ENCODE measurements at places on chromosomes 13 and 19. TPM values are rescaled to one million over a fixed set of nuclear protein-coding genes. Genes with fewer than 3 reads are reported as not detected.

HOOK2 gene
- 268 TPM for polyA plus RNA-seq

SLC25A15 gene
- polyA plus RNA-seq = 4.4 TPM

OVOL3 gene
- not detected for polyA plus RNA-seq

NXNL1 gene
- polyA plus RNA-seq = 0.19 TPM

GNG7 gene
- 5.6 TPM for polyA plus RNA-seq

SPTBN4 gene
- 9.4 TPM for polyA plus RNA-seq

ADGRL1 gene
- polyA plus RNA-seq = 16.8 TPM

NOTCH3 gene
- polyA plus RNA-seq = 8.0 TPM

DNA sequence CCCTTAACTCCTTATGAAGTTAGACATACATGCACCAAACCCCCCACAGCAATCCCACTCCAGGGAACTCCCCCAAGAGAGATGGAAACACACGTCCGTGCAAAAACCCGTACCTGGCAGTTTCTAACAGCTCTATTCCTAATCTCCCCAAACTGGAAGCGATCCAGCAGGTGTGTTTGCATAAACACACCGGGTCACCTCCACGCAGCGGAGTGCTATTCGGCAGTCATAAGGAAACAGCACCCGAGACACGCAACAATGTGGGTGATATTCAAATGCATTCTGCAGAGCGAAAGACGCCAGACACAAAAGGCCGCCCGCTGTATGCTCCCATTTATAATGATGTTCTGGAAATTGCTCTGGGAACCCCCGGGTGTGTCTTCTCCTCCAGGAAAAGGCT is 6.8 kb upstream of the ZNRF4 start:
- no peak overlapping the region for H3K27ac ChIP-seq
- no peaks in the 10 kb centered on the region for H3K27me3 ChIP-seq
- H3K36me3 ChIP-seq = no peaks in the 10 kb centered on the region
- H3K4me3 ChIP-seq = no peak overlapping the region
- no peaks in the 10 kb centered on the region for H3K4me1 ChIP-seq

DNA sequence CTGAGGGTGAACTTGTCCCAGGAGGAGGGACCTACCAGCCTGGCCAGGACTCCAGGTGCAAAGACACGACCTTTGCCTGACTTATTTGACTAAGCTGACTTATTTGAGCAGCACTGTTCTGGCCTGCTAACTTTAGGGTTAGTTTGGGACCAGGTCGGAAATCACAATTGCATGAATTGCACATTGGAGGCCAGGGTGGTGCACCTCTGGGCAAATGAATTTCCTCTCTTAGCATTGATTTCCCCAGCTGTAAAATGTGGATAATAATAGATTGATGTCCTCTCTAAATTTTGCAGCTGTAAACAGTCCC is 1.4 kb upstream of the BST2 start:
- H3K4me1 ChIP-seq = no peaks in the 10 kb centered on the region
- H3K27me3 ChIP-seq = no peaks in the 10 kb centered on the region
- no peaks in the 10 kb centered on the region for H3K36me3 ChIP-seq
- no peak for DNase-seq
- H3K4me3 ChIP-seq = no peak overlapping the region
- peak overlapping the region; percentile 66 for H3K27ac ChIP-seq

DNA sequence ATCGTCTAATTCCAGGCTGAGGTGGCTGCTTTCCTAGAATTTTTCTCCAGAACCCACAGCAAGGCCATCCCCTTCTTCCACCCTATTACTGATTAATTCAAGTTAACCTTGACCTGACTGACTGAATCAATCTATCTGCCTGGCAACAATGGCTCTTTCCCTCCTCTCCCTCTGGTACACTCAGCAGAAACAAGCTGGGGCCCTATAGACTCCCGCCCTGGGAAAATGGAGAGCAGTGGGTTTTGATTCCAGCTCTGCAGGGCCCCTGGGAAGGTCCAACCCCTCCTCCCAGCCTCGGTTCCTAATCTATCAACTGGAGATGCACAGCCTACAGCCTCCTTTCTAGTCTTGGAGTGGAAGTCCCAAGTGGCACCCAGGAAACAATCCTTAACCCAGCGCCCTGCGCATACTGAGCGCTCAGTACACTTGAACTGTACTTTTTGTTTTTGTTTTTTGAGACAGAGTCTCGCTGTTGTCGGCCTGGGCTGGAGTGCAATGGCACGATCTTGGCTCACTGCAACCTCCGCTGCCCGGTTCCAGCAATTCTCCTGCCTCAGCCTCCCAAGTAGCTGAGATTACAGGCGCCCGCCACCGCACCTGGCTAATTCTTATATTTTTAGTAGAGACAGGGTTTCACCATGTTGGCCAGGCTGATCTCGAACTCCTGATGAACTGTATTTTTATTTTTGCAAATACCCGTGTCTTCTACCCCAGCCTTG is 5.2 kb upstream of the C3 start:
- H3K27me3 ChIP-seq = no peaks in the 10 kb centered on the region
- peak overlapping the region; percentile 64 for H3K27ac ChIP-seq
- no peak overlapping the region for H3K4me3 ChIP-seq
- DNase-seq = no peak
- no peaks in the 10 kb centered on the region for H3K36me3 ChIP-seq

- H3K27me3 ChIP-seq = no peaks in the 10 kb centered on the region
- no peak overlapping the region for H3K27ac ChIP-seq
- H3K36me3 ChIP-seq = peaks cover 8% of the 10 kb centered on the region
- no peak overlapping the region for H3K4me3 ChIP-seq
- no peaks in the 10 kb centered on the region for H3K4me1 ChIP-seq
- no peak for DNase-seq
Measured at GRCh38 chr13:110661256-110661655, 44.7 kb downstream of the CARS2 start.

DNA sequence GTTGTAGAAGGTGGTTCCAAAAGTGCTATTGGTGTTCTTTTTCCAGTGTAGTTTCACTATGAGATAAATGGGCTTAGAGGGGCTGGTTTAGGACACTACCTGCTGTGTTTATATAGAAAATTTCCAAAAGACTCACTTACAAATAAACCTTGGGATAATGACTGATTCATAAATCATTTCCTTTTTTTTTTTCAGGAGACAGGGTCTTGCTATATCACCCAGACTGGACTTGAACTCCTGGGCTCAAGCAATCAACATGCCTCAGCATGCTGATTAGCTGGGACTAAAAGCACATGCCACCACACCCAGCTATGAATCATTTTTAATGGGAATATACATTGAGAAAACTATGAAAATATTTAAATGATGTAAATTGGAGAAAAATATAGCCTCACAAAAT is 376.6 kb downstream of the PCDH9 start:
- no peak overlapping the region for H3K4me3 ChIP-seq
- no peaks in the 10 kb centered on the region for H3K36me3 ChIP-seq
- H3K27me3 ChIP-seq = no peaks in the 10 kb centered on the region
- H3K4me1 ChIP-seq = no peaks in the 10 kb centered on the region
- H3K27ac ChIP-seq = no peak overlapping the region
- DNase-seq = no peak

GRCh38 chr13:44465318-44465717 is 91.7 kb downstream of the SERP2 start:
- no peak for DNase-seq
- no peaks in the 10 kb centered on the region for H3K4me1 ChIP-seq
- H3K36me3 ChIP-seq = no peaks in the 10 kb centered on the region
- H3K27ac ChIP-seq = no peak overlapping the region
- no peaks in the 10 kb centered on the region for H3K27me3 ChIP-seq
- H3K4me3 ChIP-seq = no peak overlapping the region

- no peak overlapping the region for H3K27ac ChIP-seq
- no peak for DNase-seq
- no peaks in the 10 kb centered on the region for H3K36me3 ChIP-seq
- no peaks in the 10 kb centered on the region for H3K4me1 ChIP-seq
- H3K4me3 ChIP-seq = no peak overlapping the region
Measured at GRCh38 chr13:62123409-62123808, 707.8 kb upstream of the PCDH20 start.

DNA sequence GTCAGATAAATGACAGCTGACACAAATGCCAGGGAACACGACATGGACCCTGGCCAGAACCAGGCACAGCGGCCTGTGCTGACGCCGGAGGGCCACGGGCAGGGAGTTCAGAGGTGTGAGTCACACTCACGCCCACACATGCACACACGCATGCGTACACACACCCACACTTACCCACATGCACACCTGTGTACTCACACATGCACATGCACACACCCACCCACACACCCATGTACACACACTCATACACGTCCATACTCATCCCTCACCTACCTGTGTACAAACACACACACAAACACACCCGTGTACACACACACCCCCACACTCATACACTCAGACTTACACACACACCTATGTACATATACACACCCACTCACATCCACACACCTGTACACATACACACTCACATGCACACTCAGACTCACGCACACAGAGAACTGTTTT is 40.4 kb downstream of the MLLT1 start:
- H3K27ac ChIP-seq = no peak overlapping the region
- DNase-seq = peak; percentile 70
- no peaks in the 10 kb centered on the region for H3K27me3 ChIP-seq

- H3K27ac ChIP-seq = no peak overlapping the region
- H3K4me3 ChIP-seq = no peak overlapping the region
- H3K4me1 ChIP-seq = no peaks in the 10 kb centered on the region
- H3K27me3 ChIP-seq = no peaks in the 10 kb centered on the region
Measured at GRCh38 chr13:113232208-113233003, 23.0 kb downstream of the CUL4A start.

DNA sequence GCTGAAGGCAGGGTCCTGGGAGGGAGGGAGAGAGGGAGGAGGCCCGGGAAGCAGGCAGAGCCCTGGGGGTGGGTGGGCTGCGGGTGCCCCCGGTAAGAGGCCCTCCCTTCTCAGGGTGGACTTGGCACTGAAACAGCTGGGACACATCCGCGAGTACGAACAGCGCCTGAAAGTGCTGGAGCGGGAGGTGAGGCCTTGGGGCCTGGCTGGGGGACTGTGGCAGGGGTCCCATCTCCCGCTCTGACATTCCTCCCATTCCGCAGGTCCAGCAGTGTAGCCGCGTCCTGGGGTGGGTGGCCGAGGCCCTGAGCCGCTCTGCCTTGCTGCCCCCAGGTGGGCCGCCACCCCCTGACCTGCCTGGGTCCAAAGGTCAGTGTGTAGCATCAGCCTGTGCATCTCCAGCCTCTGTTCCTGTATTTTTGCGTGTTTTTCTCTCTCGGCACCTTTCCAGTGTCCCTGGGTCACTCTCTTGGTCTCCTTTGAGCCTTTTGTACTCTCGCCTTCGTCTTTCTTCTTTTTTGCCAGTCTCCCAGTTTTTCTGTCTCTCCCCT is 53.4 kb downstream of the TRPM4 start:
- H3K4me3 ChIP-seq = peak overlapping the region; percentile 37
- no peak for DNase-seq
- no peaks in the 10 kb centered on the region for H3K36me3 ChIP-seq
- H3K27me3 ChIP-seq = no peaks in the 10 kb centered on the region

DNA sequence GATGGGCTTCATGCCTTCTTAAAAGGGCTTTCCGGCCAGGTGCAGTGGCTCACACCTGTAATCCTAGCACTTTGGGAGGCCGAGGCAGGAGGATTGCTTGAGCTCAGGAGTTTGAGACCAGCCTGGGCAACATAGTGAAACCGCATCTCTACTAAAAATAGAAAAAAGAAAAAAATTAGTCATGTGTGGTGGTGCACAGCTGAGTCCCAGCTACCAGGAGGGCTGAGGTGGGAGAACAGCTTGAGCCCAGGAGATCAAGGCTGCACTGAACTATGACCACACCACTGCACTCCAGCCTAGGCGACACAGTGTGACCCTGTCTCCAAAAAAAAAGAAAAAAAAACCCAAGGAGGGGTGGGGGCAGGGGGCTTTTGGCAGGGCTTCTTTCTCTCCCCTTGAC is 7.2 kb downstream of the CARS2 start:
- no peaks in the 10 kb centered on the region for H3K36me3 ChIP-seq
- no peak overlapping the region for H3K27ac ChIP-seq
- no peak for DNase-seq
- H3K27me3 ChIP-seq = no peaks in the 10 kb centered on the region
- no peak overlapping the region for H3K4me3 ChIP-seq

GRCh38 chr13:112059457-112060281 is 7.3 kb upstream of the SOX1 start:
- H3K27ac ChIP-seq = no peak overlapping the region
- no peaks in the 10 kb centered on the region for H3K4me1 ChIP-seq
- H3K27me3 ChIP-seq = peaks cover 6% of the 10 kb centered on the region

DNA sequence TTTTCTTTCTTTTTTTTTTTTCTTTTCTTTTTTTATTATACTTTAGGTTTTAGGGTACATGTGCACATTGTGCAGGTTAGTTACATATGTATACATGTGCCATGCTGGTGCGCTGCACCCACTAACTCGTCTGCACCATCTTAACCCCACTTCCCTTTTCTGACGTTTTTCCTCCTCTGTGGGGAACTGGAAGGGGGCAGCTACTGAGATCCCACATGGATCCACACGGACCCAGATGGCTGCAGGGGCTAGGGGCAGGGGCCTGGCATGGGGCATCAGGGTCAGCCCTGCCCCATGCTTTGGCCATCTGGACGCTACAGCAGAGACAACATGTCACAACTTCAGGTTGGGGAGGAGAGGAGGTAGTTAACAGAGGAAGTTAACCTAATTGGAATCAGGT is 54.3 kb downstream of the RUBCNL start:
- no peaks in the 10 kb centered on the region for H3K27me3 ChIP-seq
- DNase-seq = no peak
- no peak overlapping the region for H3K27ac ChIP-seq
- H3K4me1 ChIP-seq = no peaks in the 10 kb centered on the region

DNA sequence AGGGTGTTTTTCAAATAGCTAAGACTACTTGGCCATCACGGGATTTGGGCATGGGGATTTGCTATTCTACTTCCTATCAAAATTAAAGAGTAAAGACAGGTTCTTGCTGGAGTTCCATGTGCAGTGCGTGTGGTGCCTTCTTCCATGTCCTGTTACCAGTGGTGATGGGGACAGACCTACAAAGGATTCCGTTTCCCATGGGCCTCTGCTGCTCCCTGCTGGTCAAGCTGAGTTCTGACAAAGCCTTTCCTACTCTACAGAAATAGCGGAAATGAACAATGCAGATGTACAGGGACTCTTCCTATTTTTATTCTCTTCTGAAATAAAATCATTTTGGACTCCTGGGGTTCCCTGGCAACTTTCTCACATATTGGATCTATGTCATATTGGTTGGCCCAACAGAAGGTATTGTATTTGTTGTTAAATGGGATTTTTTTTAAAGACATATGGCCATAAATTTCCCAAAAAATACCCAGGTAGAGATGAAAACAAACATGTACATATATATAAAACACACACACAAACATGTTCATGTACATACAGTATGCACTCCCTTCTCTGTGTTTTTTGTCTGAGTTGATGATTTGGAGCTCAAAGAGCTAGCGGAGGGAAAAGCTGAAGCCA is 90.5 kb upstream of the SLC15A1 start:
- H3K4me1 ChIP-seq = no peaks in the 10 kb centered on the region
- H3K4me3 ChIP-seq = no peak overlapping the region
- no peaks in the 10 kb centered on the region for H3K27me3 ChIP-seq
- no peaks in the 10 kb centered on the region for H3K36me3 ChIP-seq
- no peak overlapping the region for H3K27ac ChIP-seq
- peak; percentile 73 for DNase-seq

Data from pancreas (tissue), 10 donors.